ENCODE measurements at places on chromosomes 3 and 15.
A peak's percentile ranks its signal among the peaks of the same experiment; 100 is the strongest.

- H3K36me3 ChIP-seq, result no peaks in the 10 kb centered on the region
- no peaks in the 10 kb centered on the region for H3K27me3 ChIP-seq
- H3K4me3 ChIP-seq, result no peak overlapping the region
- no peak overlapping the region for H3K27ac ChIP-seq
Measured at GRCh38 chr3:106239195-106239697, 370.4 kb upstream of the CBLB start.

DNA sequence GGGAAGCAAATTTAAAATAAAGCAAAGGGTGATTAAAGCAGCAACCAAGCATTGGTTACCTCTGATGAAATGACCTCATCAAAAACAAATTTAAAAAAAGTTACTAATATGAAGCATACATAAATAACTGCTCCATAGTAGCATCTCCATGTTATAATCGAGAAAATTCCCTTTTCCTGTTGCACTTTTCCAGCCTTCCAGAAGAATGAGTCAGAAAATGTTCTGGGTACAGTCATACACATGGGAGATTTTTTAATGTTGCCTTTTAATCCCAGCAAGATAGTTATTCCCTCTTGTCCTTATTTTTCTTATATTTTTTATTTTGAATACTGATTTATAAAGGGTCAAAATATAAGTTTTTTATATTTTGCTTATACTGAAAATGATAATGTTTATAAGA, 2.6 kb upstream of the TMCO5A start:
- H3K36me3 ChIP-seq, result no peaks in the 10 kb centered on the region
- H3K27ac ChIP-seq, result no peak overlapping the region
- H3K4me1 ChIP-seq, result no peaks in the 10 kb centered on the region
- DNase-seq, result no peak
- H3K27me3 ChIP-seq, result no peaks in the 10 kb centered on the region

DNA sequence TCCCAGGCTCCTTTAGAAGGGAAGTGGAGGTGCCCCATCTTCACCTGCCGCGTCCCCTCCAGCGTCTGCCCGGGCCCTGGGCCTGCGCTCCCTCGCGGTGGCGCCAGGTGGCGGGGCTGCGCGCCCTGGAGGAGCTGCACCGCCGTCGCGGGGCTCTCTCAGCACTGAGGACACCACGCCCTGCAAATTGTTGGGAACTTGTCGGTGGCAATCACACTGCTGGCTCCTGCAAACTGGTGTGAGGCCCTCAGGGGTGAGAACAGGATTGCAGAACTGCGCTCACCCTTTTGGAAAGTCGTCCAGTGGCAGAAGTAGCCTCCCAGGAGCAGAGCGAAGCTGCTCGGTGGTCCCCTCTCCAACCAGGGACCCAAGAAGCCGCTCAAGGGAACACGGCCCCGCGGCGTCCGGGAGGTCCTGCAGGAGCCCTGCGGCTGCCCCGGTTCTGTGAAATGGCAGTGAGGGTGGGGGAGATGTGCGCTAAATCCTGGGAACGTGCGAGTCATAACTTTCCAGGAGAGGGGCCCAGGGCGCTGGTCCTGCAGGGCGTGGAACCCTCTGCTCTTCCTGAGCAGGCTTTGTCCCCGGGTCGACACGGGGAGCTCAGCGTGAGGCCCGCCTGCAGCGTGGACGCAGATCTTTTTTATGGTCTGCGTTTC, 995 bp upstream of the LRRK1 start:
- H3K4me1 ChIP-seq, result peaks cover 52% of the 10 kb centered on the region
- H3K27me3 ChIP-seq, result no peaks in the 10 kb centered on the region
- H3K4me3 ChIP-seq, result peak overlapping the region; percentile 90
- peak overlapping the region; percentile 79 for H3K27ac ChIP-seq
- no peak for DNase-seq
- no peaks in the 10 kb centered on the region for H3K36me3 ChIP-seq

DNA sequence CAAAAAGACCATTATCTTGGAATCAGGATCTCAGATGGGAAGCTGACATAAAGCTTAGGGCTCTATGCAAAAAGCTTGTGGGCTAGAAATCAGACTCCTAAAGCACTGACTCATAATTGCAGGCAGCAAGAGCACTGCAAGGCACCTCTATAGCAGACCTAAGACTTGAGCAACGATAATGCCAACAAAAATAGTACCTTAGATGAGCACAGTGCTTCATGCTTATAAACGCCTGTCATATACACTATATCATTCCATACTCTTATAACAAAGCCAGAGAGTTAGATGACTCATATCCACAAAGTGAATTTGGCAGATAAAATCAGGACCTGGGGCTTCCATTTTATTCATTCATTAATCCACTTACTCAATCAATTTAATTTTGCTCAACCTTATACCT, 560.8 kb downstream of the MCTP2 start:
- DNase-seq, result no peak
- no peak overlapping the region for H3K27ac ChIP-seq
- H3K4me1 ChIP-seq, result no peaks in the 10 kb centered on the region
- H3K4me3 ChIP-seq, result no peak overlapping the region
- no peaks in the 10 kb centered on the region for H3K36me3 ChIP-seq

DNA sequence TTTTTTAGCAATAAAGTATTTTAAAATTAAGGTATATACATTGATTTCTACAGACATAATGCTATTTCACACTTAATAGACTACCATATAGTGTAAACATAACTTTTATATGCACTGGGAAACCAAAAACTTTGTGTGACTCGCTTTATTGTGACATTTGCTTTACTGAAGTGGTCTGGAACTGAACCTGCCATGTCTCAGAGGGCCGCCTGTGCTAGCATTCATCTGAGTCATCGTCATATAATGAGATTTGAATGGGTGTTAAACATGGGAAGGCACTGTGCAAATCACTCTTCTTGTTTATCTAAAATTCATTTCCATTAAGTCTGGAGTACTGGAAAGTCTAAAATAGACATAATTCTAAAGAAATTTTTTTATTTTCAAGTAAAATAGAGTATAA, 12.9 kb downstream of the EIF2AK4 start:
- no peak overlapping the region for H3K27ac ChIP-seq
- no peaks in the 10 kb centered on the region for H3K27me3 ChIP-seq
- peaks cover 12% of the 10 kb centered on the region for H3K36me3 ChIP-seq

DNA sequence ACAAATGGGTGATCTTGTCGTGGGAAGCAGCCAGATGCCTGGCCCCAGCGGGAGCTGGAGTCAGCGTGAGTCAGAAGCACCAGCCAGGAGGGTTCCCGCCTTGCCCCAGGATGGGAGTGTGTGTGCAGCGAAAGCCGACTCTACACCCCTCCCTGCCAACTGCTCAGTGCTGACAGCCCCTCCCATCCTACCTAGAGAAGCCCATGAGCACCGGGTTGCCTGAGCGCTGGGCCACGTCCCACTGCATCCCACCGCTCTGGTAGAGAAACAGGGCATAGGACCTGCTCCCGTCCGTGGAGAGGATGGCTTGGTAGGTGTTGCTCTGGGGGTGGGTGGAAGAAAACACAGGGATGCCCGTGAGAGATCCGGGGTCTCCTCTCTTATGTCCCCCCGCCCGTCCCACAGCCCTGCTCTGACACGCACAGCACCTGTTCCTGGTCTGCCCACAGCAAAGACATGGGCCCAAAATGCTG, 42.9 kb downstream of the MUC4 start:
- H3K36me3 ChIP-seq, result no peaks in the 10 kb centered on the region
- H3K4me1 ChIP-seq, result no peaks in the 10 kb centered on the region
- no peak overlapping the region for H3K27ac ChIP-seq
- H3K4me3 ChIP-seq, result no peak overlapping the region

DNA sequence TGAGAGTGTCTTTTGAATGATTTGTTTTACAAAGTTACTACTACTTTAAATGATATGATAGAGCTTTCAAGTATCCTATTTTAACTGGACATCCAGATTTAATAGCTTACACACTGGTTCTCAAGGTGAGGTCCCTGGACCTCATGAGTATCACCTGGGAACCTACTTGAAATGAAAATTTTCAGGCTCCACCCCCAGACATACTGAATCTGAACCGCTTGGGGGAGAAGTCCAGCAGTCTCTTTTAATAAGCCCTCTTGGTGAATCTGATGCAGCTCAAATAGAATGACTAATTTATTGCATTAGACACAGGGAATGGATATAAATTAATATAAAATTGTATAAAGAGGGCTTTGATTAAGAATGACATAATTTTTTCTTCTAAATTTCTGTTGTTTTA, 29.4 kb upstream of the SLITRK3 start:
- no peaks in the 10 kb centered on the region for H3K36me3 ChIP-seq
- no peak overlapping the region for H3K27ac ChIP-seq
- H3K4me1 ChIP-seq, result peaks cover 6% of the 10 kb centered on the region
- no peak overlapping the region for H3K4me3 ChIP-seq

GRCh38 chr15:55740981-55741832, 1.7 kb downstream of the PRTG start:
- no peaks in the 10 kb centered on the region for H3K36me3 ChIP-seq
- peak overlapping the region; percentile 57 for H3K4me3 ChIP-seq
- DNase-seq, result no peak
- H3K27me3 ChIP-seq, result peaks cover 76% of the 10 kb centered on the region
- peaks cover 29% of the 10 kb centered on the region for H3K4me1 ChIP-seq

DNA sequence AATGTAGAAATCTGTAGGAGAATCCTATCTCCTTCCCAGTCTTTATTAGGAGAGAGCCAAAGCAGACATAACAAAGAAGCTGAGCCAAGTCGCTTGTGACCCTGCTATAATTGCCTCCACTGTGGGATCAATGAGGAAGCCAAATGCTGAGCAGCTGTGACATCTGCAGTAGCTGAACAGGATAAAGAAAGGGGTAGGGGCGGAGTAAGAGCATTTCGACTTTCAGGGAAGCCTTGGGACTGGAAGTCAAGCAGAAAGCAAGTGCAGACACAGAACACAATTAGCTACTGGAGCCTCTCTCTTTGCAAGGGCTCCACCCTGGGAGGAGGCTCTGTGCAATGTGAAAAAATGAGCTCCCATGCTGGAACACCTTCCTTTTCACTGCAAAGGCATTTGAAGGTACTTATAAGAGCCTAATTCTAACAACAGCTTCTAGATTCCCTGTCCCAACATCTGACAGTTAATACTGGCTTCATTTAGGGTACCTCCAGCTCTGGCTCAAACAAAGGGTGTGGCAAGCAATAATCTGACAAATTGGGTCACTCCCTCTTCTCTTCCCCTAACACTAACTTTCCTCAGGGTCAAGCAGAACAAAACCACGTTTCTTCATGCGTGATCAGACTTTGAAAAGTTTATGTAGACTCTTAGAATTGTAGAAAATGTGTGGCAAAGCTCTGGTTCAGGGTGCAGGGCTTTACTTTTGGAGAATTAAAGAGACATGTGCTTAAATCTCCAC, 166.4 kb downstream of the CADPS start:
- peaks cover 12% of the 10 kb centered on the region for H3K4me1 ChIP-seq
- no peaks in the 10 kb centered on the region for H3K36me3 ChIP-seq
- H3K4me3 ChIP-seq, result no peak overlapping the region
- DNase-seq, result no peak
- no peaks in the 10 kb centered on the region for H3K27me3 ChIP-seq
- no peak overlapping the region for H3K27ac ChIP-seq

- H3K4me3 ChIP-seq, result no peak overlapping the region
- no peaks in the 10 kb centered on the region for H3K27me3 ChIP-seq
- no peak for DNase-seq
- H3K27ac ChIP-seq, result no peak overlapping the region
- no peaks in the 10 kb centered on the region for H3K36me3 ChIP-seq
- peaks cover 10% of the 10 kb centered on the region for H3K4me1 ChIP-seq
Measured at GRCh38 chr3:171399842-171400241, 60.4 kb downstream of the TNIK start.

- H3K27me3 ChIP-seq, result no peaks in the 10 kb centered on the region
- H3K4me3 ChIP-seq, result no peak overlapping the region
- peak overlapping the region; percentile 47 for H3K27ac ChIP-seq
- peaks cover 3% of the 10 kb centered on the region for H3K4me1 ChIP-seq
- no peaks in the 10 kb centered on the region for H3K36me3 ChIP-seq
Measured at GRCh38 chr3:37812499-37812896, 49.2 kb upstream of the CTDSPL start.

DNA sequence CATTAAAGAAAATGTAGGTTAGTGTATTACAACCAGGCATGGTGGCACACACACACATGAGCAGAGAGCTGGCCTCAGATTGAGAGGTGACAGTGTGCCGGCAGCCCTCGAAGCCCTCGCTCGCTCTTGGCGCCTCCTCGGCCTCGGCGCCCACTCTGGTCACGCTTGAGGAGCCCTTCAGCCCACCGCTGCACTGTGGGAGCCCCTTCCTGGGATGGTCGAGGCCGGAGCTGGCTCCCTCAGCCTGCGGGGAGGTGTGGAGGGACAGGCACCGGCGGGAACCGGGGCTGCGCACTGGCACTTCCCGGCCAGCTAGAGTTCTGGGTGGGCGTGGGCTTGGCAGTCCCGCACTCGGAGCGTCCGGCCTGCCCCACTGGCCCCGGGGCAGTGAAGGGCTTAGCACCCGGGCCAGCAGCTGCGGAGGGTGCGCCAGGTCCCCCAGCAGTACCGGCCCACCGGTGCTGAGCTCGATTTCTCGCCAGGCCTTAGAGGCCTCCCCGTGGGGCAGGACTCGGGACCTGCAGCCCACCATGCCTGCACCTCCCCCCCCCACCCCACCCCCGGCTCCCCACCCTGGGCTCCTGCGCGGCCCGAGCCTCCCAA, 80.4 kb upstream of the TMEM158 start:
- H3K27ac ChIP-seq, result no peak overlapping the region
- H3K4me1 ChIP-seq, result no peaks in the 10 kb centered on the region
- no peaks in the 10 kb centered on the region for H3K27me3 ChIP-seq
- H3K36me3 ChIP-seq, result no peaks in the 10 kb centered on the region
- no peak overlapping the region for H3K4me3 ChIP-seq
